ENCODE measurements at places on chromosomes 3 and 15. TPM values are rescaled to one million over a fixed set of nuclear protein-coding genes. Genes with fewer than 3 reads are reported as not detected.

- no peak for DNase-seq
Observed at GRCh38 chr3:42317137-42317536, 51.2 kb upstream of the CCK start.

- peak; percentile 32 for DNase-seq
Observed at GRCh38 chr3:177229791-177230190, 32.5 kb upstream of the TBL1XR1 start.

- DNase-seq, result no peak
Observed at GRCh38 chr3:133375403-133375745, 24.5 kb upstream of the BFSP2 start.

- peak; percentile 35 for DNase-seq
Observed at GRCh38 chr3:120506828-120507774, 56.3 kb upstream of the FSTL1 start.

DNA sequence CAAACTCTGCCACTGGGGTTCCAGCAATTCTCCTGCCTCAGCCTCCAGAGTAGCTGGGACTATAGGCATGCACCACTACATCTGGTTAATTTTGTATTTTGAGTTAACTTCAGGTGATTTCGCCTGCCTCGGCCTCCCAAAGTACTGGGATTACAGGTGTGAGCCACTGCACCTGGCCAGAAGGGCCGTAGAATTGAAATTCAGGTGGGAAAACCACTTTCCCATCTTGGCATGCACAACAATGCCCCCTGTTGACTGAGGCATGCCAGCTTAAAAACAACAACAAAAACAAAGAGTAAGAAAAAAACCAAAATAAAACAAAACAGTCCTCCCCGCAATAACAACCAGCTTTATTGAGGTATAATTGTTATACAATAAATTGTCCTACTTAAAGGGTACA is 32.6 kb upstream of the RAB11A start:
- no peak for DNase-seq

GRCh38 chr3:66010739-66011655 is 27.7 kb downstream of the MAGI1 start:
- DNase-seq, result peak; percentile 41

GRCh38 chr15:34905047-34905446 is 64.5 kb downstream of the AQR start:
- no peak for DNase-seq

GRCh38 chr15:81373176-81373575 is 837 bp downstream of the TMC3 start:
- no peak for DNase-seq

GRCh38 chr3:80688814-80689213 is 921.0 kb upstream of the ROBO1 start:
- DNase-seq, result peak; percentile 36

EPHA6 gene
- total RNA-seq, result under 0.01 TPM
